Retina (tissue), 1 donor: ENCODE measurements at places on chromosomes 4 and X.

DNA sequence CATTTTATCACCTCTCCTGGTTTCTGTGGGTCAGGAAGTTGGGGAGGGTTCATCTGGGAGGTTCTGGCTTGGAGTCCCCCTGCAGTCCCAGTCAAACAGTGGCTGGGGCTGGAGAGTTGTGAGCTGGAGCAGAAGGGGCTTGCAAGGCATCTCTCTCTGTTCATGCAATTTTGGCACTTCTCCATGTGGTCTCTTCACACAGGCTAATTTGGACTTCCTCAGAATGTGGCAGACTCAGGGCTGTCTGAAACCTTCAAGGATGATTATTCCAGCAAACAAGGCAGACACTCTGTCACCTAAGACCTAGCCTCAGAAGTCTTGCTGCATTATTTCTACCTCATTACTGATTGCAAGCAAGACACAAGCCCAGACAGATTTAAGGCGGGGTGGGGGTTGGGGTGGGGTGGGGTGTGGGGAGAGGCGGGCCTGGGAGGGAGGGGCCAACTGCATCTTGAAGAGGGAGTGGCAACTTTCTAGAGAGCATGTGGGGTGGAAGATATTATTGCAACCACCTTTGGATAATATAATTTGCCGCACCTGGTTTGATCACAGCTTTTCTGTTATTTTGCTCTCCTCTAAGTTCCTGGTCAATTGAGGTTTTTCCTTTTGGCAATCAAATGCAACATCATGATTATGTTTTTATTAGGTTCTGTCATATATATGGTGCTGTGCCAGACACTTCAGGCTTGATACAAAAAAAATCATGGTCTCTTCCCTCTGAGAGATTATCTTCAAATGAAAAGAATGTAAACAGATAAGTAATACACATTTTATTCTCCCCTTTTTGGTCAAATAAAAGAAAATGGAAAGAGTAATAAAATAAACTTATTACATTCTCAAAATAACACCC lies 799.5 kb downstream of the RPA4 start:
- DNase-seq: no peak

GRCh38 chr4:55920571-55920970 lies 28.2 kb upstream of the CEP135 start:
- no peak for DNase-seq

GRCh38 chr4:47686294-47686872 lies 151.5 kb downstream of the CORIN start:
- DNase-seq: peak; percentile 40

DNA sequence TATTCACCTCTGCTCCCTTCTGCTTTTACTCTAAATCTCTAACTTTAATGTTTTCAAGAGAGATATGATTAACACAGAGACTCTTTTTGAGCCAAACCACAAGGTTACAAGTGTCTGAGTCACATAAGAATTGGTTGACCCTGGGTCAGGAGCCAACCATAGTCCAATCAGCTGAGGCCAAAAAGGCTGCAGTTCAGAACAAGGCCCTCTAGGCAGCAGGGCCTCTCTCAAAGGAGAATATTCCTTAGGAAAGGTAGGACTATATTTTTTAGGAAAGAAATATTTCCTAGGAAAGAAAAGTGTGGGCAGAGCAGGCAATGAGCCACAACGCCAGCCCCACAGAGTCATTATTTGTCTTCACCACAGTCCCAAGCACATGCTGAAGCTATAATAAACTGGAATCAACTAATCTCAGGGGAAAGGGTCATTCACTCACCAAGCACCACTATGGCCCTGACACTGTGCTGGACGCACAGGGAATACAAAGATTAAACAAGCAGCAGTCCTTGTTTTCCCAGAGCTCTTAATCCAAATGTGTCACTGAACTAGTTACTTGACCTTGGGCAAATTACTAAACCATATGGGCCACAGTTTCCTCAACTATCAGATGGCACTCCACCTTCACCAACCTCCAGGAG lies 2.2 kb downstream of the ATP8A1 start:
- DNase-seq: no peak
